Thymus (tissue), 14 donors: ENCODE measurements at places on chromosomes 16 and 17.

GRCh38 chr17:51298508-51299371, 38.4 kb downstream of the UTP18 start:
- DNase-seq = peak; percentile 6

GRCh38 chr17:1108765-1109605, 70.8 kb downstream of the ABR start:
- DNase-seq = no peak

- no peak for DNase-seq
Measured at GRCh38 chr17:43018008-43018853, 4.0 kb downstream of the VAT1 start.

DNA sequence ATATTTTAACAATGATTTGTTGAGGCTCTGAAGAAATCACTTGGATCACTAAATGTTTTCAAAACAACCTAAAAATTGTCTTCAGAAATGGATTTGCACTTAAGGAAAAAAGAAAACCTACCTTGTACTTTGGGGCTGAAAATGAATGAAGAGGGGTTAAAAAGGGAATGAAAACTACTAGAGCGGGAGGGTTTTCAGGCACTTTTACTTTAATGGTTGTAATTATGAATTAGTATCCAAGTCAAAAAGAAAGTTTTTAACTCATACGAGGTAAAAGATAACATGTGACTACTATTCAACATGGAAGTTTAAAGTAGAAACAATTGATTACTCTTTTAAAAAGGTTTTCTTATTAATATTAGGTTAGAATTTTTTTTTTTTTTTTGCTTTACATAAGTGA, 5.1 kb downstream of the IGF2BP1 start:
- no peak for DNase-seq

GRCh38 chr17:59527931-59528330, 37.5 kb upstream of the DHX40 start:
- DNase-seq = no peak

DNA sequence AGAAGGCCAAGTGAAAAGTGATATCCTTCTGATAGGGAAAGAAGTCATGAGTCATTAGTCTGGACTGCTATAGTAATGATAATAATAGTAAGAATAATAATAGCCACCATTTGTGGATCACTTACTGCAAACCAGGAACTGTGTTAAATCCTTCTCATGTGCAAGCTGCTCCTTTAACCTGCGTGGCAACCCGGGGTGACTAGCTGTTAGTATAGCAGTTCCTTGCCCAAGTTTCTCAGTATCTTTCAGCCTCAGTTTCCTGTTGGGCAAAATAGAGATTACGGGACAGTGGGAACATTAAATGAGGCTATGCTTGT, 129.5 kb downstream of the CDH13 start:
- no peak for DNase-seq

DNA sequence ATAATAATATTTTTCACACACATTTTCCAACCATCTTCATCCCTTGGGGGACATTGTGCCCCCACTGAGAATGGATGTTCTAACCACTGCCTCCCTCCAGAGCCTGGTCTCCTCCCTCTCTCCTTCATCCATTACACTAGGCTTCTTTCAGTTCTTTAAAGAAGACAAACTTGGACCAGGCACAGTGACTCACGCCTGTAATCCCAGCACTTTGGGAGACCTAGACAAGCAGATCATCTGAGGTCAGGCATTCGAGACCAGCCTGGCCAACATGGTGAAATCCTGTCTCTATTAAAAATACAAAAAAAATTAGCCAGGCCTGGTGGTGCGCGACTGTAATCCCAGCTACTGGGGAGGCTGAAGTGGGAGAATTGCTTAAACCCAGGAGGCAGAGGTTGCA, 6.5 kb downstream of the ALOX15 start:
- no peak for DNase-seq

- no peak for DNase-seq
Measured at GRCh38 chr17:65598746-65599145, 37.3 kb upstream of the AXIN2 start.

DNA sequence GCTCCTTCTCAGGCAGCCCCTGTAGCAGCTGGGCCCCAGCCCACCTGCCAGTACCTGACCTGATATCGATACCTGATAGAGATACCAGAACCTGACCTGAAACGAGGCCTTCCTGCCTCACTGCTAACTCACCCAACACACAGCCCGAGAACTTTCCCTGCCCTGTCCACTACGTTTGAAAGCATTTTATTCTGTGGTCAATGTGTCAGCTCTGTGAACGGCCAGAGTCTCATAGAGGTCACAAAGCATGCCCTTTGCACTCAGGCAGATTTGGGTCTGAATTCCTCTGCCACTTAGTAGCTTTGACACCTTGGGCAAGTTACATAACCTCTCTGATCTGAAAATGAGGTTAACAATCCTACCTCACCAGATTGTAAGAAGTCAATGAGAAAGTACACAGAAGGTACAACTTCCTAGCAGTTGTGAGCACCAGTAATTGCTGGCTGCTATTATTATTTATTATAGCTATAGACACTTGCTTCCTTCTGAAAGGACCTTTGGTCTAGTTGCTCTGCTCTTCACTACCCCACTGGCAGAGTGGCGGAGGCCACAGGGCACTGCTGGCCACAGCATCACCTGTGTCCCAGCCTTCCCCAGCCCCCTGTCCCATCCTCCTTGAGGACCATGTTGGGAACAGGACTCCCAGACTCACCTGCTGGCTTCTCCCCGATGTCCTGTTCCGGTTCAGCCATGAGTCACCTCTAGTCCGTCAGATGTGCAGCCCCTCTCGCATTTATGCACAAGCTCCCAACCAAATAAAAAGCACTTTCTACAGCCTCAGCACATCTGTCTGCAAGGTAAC, 895 bp downstream of the ANKRD40CL start:
- DNase-seq = no peak

DNA sequence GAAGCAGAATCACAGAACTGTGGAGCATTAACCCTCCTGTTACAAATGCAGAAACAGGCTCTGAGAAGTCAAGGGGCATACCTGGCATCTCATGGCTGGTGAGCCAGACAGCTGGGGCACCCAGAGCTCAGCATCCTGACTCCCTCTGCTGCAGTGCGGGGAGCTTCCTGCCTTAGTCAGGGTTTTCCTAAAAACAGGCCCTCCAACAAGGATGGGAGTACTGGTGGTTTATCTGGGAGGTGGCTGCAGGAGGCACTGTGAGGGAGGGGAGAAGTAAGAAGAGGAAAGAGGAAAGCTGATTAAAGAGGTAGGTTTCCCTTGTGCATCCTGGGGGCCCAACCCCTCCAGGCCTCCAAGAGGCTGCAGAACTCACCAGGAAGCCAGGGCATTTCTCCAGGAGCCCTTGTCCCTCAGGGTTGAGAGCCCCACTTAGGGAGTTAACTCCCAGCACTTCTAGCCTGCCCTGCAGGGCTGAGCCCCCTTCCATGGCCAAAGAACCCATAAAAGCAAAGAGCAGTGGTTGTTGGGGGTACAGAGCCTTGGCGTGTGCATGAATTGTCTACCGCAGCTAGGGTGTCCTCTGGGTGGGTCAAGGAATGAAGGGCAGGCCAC, 261.5 kb upstream of the RPL38 start:
- no peak for DNase-seq

- DNase-seq = no peak
Measured at GRCh38 chr17:60534613-60535157, 8.6 kb upstream of the APPBP2 start.

DNA sequence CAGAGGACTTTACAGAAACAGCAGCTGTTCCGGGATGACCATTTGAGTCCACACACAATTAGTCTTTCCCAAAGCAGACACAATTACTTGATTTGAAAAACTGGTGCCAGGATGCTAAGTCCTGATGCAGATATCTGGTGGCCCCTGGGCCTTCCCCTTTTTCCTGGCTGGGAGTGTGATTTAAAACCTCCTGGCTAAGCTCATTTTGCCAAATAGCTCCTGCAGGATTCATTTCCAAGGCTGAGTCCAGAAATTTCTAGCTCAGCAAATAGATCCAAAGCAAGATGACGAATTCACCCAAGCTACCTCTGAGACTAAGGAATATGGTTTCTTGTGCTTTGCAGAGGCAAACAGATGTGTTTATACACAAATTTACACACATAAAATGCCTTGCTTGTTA, 422.2 kb downstream of the CA10 start:
- DNase-seq = no peak

DNA sequence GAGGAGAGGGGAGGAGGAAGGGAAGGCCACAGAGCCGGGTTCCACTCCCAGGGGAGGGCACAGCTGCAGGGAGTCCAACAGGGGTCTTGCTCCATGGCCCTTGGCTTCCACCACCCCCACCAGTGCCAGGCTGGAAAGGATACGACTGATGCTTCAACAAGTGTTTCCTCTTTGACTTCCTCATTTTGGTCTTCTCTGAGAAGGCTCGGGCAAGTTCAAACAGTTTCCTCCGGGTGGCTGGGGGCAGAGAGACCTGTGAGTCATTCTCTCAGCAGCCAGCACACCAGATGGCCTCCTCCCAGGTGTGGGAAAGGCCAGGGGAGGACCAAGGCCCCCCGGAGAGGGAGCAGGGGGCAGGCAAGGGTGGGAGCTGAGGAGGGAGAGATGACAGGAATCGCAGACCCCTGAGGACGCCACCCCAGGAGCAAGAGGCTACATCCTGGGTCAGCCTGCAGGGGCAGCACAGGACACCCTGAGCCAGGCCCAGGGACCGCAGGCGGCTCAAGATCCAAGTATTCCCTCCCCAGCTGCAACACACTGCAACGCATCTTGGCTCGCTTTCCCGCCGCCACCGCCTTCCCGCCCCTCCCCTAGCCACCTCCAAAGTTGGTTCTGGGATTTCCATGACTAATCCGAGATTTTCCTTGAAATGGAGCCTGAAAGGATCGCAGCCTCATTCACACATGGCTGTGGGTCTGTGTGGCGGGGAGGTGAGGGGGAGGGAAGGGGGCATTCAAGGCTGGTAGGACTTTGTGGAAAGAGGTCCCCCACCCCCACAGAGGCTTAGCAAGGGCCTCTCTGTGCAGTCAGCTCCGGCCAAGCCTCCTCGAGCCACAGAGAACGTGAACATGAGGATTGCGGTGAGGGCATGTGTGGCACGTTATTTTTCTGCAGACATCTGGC, 18.4 kb upstream of the MRPS23 start:
- DNase-seq = peak; percentile 40

- no peak for DNase-seq
Measured at GRCh38 chr17:49111934-49112333, 20.6 kb upstream of the B4GALNT2 start.

DNA sequence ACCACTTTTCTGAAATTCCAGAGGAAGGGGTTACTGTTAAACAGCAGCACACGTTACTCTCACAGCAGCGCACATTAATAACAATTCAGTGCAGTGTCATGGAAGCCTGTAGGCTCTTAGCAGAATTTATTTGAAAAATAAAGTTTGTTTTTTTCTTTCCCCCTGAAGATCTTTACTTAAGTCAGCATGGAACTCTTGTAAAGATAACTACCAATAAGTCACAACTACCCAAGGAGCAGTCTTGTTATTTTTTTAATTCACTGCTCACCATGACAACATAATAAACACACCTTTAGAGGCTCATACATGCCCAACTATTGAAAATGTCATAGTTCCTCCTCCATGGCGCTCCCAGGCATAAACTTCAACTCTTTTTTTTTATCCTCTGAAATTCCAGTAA, 31.8 kb upstream of the PSMD7 start:
- DNase-seq = no peak

DNA sequence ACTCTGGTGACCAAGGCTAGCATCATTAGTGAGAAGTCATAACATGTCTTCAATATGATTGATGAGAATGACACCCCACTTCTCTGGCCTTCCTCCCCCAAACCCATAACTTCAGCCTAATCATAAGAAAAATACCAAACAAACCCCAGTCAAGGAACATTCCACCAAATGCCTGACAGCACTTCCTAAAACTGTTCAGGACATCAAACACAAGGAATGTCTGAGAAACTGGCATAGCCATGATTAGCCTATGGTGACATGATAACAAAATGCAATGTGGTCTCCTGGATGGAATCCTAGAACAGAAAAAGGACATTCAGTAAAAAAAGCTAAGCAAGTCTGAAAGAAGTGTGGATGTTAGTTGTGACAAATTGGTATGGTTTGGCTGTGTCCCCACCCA, 24.7 kb upstream of the TBX4 start:
- DNase-seq = no peak

DNA sequence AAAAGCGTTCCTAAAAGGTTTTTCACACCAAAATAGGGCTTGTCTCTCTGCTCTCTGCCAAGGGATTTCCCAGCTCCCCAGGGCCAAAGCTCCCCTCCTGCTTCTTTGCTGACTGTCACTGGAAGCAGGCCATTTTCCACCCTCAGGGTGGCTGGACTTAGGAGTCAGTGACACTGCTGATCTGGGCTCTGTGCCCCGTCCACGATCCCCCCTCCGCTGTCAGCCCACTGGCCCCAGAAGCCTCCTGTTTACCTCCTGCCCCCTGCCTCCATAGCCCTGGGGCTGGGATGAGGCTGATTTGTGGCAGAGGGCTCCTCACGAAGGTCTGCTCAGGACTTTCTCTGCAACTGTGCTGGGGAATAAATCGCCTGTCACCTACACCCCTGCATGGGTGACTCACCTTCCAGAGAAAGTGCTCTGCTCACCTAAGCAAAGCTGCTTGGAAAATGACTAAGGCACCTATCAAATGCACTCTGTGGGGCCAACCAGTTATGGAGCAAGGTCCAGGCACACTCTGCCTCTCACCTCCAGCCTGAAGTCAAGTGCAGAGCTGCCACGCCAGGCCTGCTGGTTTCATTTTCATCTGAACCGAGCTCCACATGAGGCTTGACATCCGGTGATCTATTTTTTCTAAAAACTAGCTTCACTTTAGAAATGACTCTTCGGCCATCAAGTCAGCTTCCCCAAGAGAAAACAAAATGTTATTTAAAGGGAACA, 4.9 kb downstream of the MAP3K14 start:
- DNase-seq = peak; percentile 53

DNA sequence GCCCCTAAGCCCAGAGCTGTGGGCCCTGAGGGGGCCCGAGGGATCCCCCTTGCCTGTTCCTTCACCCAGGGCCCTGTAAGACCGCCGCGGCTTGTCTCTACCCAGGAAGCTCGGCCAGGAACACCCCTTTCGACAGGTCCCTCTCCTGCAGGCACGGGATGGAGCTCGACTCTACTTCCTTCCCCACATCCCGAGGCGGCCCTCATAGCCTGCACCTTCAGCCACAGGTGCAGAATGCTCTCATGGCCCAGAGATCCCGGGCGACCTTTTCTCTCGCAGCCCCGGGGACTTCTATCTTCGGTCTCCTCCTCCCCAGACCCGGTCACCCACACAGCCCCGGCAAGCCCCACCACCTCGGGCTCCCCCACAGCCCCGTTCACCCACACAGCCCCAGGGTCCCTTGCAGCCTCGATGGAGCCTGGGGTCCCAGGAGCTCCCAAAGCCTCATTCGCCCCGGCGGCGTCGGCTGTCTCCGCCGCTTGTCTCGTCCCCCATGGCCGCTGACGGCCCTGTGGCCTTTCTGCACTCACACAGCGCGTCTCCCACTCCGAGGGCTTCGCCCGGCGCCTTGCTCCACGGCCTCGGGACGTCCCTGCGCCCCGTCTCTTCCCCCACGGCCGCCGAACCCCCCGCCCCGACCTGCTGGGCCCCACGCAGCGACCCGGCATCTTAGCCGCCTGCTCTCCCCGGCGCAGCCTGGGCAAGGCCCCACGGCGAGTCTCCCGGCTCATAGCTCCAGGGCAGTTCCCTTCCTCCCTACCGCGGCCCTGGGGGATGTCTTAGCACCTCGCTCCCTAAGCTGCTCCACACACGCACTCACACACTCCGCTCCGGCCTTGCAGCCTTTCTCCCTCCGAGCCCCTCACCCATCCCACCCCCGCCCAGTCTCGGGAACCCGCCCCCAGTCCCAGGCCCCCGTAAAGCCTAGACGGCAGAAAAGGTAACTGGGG, 650 bp downstream of the KIAA0753 start:
- no peak for DNase-seq

GRCh38 chr16:17125671-17126070, 345.1 kb downstream of the XYLT1 start:
- no peak for DNase-seq

GRCh38 chr17:28902819-28903545, at the start of gene DHRS13:
DHRS13 (minus strand) TSS chr17:28903079; CDS start chr17:28902944, 135 bp downstream.
- peak; percentile 96 for DNase-seq
